Hematopoietic multipotent progenitor cell treated with erythropoietin and hydrocortisone succinate and interleukin-3 and kit ligand, for 4 days (in vitro differentiated cells): ENCODE measurements at places on chromosomes 11 and 22.
A peak's percentile ranks its signal among the peaks of the same experiment; 100 is the strongest.

- no peak for DNase-seq
These were observed 268.5 kb upstream of the SYN3 start for GRCh38 chr22:33326540-33327295.

- no peak for DNase-seq
These were observed 46.6 kb downstream of the CHRDL2 start for GRCh38 chr11:74684661-74685060.

DNA sequence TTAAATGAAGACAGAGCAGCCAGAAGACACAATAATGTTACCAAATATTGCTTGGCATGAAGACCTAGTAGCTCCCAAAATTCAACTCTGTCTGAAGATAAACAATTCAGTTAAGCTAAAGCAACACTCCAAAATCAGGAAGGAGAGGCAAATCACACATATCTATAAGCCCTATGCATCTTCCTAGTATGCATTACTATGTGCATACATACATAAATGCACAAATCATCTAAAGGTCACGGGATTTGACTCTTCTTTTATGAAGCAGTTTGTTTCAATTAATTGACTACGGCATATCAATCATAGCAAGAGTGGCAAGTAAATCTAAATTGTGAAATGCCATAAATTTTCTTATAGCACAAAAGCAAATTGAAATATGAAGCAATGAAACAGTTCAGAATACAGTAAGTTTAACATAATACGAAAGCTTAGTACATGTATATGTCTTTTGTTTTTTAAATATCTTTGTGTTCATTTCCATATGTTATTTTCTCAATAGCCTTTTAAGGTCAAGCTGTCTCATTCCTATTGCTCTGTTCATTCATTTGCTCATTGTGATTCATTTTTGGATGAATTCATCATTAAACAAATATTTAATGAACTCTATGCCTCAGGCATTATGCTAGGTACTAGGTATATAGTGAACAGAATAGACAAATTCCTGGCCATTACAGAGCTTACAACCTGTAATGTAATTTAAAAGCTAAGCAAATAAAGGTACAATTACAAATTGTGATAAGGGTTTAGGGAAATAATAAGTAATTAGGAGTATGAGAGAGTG is 540.5 kb downstream of the DLG2 start:
- no peak for DNase-seq

GRCh38 chr11:131688048-131688693 is 317.8 kb downstream of the NTM start:
- peak; percentile 77 for DNase-seq

GRCh38 chr11:124635932-124636331 is 13.3 kb downstream of the TBRG1 start:
- DNase-seq: no peak

- DNase-seq: no peak
These were observed 25.3 kb downstream of the PARVA start for GRCh38 chr11:12402691-12403120.

GRCh38 chr11:128757235-128757711 is 63.4 kb downstream of the FLI1 start:
- DNase-seq: peak; percentile 95

- no peak for DNase-seq
These were observed 319.3 kb upstream of the NARS2 start for GRCh38 chr11:78893996-78894395.

GRCh38 chr11:4962816-4963215 is 7.3 kb upstream of the OR51A2 start:
- no peak for DNase-seq

DNA sequence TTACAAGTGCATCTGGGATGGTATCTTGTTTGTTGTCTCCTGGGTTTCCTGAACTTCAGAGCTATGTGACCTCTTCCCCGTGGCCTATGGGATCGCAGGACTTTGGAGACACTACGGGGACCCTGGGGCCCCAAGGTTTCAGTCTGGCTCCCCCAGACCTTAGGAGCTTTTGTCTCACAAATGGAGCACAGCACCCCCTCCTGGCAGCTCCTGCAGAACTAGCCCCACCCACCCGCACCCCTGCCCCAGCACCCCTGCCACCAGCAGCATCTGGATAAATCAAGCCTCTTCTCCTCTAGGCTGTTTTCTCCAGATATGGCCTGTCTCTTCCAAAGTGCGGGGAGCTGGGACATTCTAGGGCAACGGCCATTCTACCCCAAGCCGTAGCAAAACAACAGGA is 10.4 kb downstream of the RCOR2 start:
- peak; percentile 67 for DNase-seq

DNA sequence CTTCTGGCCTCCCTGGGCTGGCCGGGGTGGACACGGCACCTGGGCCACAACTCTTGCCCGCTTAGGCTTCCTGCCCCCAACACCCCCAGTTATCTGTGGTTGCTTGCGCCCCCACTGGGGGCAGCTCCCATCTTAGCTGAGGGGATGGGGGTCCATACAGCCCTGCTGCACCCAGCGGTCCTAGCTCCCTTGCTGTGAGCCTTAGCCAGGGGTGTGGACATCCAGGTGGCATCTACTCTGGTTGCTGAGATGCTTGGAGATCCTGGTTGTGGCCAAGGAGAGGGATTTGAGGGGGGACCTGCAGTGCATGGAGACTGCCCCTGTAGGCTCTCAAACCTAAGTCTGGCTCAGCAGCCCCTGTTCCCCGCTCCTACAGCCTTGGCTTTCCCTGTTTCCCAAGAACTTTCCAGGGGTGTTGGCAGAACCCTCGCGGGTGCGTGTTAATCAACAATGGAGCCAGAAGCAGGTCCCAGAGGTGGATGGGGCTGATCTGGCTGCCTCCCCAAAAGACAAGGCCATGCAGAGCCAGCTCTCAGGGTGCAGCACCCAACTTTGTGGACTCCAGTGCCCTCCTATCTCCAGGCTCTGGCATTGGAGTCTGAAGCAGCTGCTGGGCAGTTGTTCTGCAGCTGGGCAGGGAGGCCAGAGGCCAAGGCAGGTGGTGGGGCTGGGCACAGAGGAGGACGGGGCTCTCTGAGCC is 3.3 kb downstream of the KCNQ1 start:
- no peak for DNase-seq

GRCh38 chr11:126817096-126817495 is 183.5 kb downstream of the KIRREL3 start:
- DNase-seq: no peak

GRCh38 chr22:25051073-25051472 is 98.6 kb downstream of the KIAA1671 start:
- peak; percentile 36 for DNase-seq

DNA sequence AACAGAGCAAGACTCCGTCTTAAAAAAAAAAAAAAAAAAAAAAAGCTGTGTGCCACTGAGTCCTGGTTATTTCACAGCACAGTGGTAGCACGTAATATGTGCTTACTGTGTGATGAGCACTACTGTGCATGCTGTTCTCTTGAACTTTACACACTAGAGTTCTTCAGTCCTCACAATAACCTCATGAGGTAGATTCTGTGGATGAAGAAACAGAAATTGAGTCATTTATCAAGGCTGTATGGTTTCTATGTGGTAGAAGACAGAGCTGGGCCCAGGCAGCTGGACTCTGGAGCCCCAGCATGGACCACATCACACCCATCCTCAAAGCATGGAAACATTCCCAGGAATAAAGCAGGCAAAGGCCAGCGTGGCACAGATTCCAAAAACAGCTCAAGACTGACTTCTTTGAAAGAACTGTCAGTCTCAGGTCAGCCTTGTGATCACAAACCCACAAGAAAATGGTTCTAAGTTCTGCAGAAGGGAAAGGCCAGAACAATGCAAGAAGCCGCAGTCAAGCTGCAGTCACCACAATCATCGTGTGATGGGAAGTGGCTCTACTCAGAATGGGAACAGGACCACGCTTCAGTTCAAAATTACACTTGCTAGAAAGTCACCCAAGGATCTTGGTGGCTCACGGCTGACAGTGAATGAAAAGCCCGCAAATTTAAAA is 49.5 kb downstream of the MICAL3 start:
- DNase-seq: peak; percentile 59

GRCh38 chr22:30301995-30302809 is 12.9 kb upstream of the CASTOR1 start:
- DNase-seq: peak; percentile 92

GRCh38 chr11:123640677-123641494 is 13.5 kb downstream of the SCN3B start:
- peak; percentile 66 for DNase-seq

GRCh38 chr22:22164541-22165272 is 79.9 kb upstream of the VPREB1 start:
- DNase-seq: peak; percentile 8

DNA sequence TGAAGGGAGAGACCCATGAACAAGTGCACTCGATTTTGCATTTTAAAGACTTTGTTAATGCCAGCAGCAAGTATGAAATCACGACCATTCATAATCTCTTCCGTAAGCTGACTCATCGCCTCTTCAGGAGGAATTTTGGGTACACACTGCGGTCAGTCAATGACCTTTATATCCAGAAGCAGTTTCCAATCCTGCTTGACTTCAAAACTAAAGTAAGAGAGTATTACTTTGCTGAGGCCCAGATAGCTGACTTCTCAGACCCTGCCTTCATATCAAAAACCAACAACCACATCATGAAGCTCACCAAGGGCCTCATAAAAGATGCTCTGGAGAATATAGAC is 5.9 kb downstream of the SERPIND1 start:
- no peak for DNase-seq

- no peak for DNase-seq
These were observed 48.2 kb downstream of the NECTIN1 start for GRCh38 chr11:119680541-119681360.

GRCh38 chr11:93904716-93905115 is 54.3 kb upstream of the VSTM5 start:
- no peak for DNase-seq

GRCh38 chr11:115052601-115053000 is 374.3 kb downstream of the NXPE2 start:
- DNase-seq: no peak

DNA sequence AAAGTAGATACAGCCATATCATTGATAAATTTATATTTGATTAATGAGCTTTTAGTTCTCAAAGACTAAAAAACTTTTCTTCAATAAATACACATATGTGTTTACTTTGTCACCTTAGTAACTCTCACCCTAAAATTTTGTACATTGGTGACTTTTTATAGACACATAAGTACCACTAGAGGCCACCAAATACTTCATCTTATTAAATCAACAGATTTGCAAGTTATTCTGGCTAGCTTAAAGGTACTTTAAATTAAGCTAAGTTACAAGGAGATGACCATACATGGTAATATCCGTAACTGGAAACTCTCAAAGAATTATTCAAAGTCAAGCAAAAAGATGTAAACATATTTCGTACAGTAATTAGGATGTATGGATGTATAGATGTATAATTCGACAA is 112.2 kb downstream of the SBF2 start:
- DNase-seq: peak; percentile 72

DNA sequence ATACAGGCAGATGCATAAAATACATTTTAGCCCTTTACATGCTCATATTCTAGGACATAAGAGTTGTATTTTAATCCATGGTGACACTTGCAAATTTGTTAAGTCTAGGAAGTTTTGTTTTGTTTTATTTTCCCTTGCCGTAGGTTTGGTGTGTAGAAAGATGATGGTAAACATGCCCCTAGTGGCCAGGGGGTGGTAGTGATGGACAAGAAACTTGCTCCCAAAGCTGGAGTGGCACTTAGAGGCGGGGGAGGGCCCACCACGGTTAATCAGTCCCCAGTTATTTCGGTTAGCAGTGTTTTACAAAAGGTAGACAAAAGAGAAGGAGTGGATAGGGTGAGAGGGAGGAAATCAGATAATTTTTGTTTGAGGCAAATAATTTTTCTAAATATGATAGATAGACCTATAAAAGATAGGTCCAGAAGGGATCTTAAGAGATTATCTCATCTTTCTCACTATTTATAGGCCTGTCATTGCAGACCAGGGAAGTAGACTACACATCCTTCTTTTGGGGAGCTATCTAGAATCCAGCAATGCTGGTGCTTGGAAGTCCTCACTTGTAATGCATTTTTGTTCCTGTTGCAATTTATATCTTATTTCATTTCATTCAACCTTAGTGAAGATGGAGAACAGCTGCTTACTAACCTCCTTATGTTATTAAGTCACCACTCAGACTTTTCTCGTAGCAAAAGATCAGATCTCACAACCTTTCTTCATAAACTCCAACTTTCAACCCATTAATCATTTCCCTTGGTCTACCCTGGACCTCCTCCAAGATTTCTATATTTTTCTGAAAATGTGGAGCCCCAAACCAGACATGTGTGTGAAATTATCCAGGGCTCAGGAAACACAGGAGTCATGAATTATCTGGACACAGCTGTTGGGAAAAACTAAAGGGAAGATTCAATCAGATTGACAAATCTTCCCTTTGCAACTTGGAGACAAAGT is 5.9 kb upstream of the BDNF start:
- peak; percentile 52 for DNase-seq

- peak; percentile 41 for DNase-seq
These were observed 58.4 kb downstream of the THAP12 start for GRCh38 chr11:76322540-76322939.

GRCh38 chr11:88152381-88152780 is 22.9 kb downstream of the RAB38 start:
- no peak for DNase-seq

- DNase-seq: no peak
These were observed 17.8 kb upstream of the SYT8 start for GRCh38 chr11:1817000-1817399.

DNA sequence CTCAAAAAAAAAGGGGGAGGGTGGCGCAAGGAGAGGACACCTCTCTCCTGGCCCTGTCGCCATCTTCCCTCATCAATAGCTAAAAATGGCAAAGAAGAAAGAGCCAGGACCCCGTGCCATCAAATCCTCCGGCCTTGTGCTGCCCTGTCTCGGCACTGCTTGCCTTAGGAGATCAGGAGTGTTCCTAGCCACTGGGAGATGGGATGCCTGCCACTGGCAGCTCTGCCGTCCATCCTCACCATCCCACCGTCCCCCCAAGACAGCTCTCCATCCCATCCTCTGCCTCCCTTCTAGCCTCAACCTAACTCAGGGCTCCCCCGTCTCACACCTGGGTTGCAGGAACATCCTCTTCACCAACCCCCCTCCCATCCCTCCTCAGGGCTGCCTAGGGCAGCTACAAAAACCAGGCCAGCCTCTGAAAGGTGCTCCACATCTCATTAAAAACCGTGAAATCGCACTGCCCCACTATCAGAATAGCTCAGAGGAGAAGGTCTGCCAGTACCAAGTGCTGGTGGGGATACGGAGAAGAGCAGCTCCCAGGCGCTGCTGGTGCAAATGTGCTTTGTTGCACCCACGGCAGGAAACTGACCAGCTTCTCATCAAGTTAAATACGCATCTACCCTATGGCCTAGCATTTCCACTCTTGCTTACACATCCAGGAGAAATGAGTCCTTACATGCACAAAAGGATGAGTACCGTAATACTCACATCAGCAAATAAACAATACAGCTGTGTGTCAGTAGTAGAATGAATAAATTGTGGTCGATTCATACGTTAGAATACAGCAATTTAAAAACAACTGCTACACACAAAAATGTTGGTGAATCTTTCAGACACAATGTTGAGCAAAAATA is 31.7 kb upstream of the GCAT start:
- no peak for DNase-seq
